ENCODE measurements at places on chromosomes 2 and 18. TPM values are rescaled to one million over a fixed set of nuclear protein-coding genes. Genes with fewer than 3 reads are reported as not detected.
A peak's percentile ranks its signal among the peaks of the same experiment; 100 is the strongest.

Gene TEKT4
- total RNA-seq, result not detected

Gene ADRA2B
- not detected for total RNA-seq

DNA sequence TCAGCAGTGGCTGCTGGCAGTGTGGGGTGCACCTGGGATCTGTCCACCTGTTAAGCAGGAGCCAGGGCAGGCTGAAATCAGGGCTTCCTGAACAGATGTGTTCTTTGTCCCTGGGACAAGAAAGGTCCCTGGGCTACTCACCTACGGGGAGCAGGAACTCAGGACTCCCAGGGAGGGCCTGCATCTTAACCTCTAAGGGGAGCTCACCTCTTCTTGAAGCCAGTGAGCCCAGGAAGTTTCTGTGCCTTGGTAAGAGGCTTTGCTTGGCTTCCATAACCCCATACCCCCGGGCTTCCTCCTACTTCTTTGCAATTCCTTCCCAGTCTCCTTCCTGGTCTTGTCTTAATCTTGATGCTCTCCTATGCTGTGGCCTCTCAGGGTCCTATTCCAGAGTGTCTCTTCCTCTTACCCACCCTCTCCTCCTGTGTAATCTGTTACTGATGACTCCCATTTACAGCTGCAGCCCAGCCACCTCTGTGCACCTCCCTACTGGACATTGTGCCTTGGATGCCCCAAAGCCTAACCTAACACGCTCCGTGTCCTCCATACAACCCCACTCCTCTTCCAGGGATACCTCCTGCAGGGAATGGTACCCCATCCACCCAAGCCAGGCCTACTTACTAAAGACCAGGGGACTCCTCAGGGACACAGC, 55.7 kb upstream of the MAPRE3 start:
- no peak for DNase-seq

GRCh38 chr2:162230761-162231160, 12.5 kb downstream of the FAP start:
- no peak for DNase-seq

- DNase-seq, result peak; percentile 32
Observed at GRCh38 chr2:161238560-161239325, 69.5 kb upstream of the PSMD14 start.

GRCh38 chr2:168565112-168565511, 109.0 kb downstream of the CERS6 start:
- no peak for DNase-seq

Gene DUSP28
- total RNA-seq, result 4.9 TPM

DNA sequence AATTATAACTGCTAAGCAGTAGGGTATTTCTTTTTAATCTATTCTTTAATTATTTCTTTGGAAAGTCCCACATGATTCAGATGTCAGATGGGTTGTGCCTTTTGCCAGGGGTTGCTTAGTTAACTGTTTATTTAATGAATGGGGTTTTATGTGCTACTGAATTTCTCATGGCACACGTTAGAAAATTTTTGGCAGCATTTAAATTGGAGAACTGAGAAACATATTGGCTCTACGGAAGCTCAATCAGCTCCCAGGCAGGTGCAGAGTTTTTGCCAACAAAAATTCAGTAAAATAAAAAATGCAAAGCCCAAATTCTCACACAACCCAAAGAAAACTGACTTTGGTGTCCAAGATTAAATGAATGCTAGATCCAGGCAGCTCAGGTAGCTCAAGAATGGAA, 467.2 kb downstream of the NRXN1 start:
- DNase-seq, result no peak

Gene CREG2
- total RNA-seq, result 0.20 TPM

Gene PLB1
- total RNA-seq, result 0.06 TPM

DNA sequence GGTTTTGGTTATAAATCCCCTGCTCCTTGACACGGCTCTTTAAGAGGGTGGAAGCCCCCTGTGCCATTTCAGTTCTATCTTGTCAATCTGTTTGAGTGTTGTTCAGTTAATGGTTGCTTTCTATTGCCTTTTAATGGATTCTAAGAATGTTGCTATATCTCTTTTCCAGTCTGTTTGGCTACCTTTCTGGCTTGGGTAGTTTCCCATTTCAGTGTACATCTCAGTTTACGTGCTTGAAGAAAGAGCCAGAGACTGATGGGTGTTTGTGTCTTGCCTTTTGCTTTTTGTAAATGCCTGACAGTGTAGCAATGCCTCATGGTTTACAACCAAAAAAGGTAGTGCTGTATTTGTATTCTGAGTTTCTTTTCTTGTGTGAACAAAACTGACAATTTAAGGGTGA, 45.3 kb downstream of the SPATS2L start:
- no peak for DNase-seq
